IPS DF 6.9 (cell line): ENCODE measurements at places on chromosomes 2 and 18.

- H3K27ac ChIP-seq, result no peak overlapping the region
- H3K4me1 ChIP-seq, result no peaks in the 10 kb centered on the region
- H3K27me3 ChIP-seq, result no peaks in the 10 kb centered on the region
Observed at GRCh38 chr2:159961037-159961436, 101.4 kb downstream of the PLA2R1 start.

GRCh38 chr2:100580367-100581276, 17.8 kb downstream of the PDCL3 start:
- H3K27me3 ChIP-seq, result no peaks in the 10 kb centered on the region
- no peaks in the 10 kb centered on the region for H3K36me3 ChIP-seq
- H3K27ac ChIP-seq, result no peak overlapping the region
- H3K4me1 ChIP-seq, result no peaks in the 10 kb centered on the region

GRCh38 chr2:215831296-215831913, 181.9 kb downstream of the MREG start:
- H3K27ac ChIP-seq, result no peak overlapping the region
- H3K4me3 ChIP-seq, result no peak overlapping the region
- no peaks in the 10 kb centered on the region; the same call in 1 of the 2 replicates for H3K4me1 ChIP-seq
- DNase-seq, result no peak

DNA sequence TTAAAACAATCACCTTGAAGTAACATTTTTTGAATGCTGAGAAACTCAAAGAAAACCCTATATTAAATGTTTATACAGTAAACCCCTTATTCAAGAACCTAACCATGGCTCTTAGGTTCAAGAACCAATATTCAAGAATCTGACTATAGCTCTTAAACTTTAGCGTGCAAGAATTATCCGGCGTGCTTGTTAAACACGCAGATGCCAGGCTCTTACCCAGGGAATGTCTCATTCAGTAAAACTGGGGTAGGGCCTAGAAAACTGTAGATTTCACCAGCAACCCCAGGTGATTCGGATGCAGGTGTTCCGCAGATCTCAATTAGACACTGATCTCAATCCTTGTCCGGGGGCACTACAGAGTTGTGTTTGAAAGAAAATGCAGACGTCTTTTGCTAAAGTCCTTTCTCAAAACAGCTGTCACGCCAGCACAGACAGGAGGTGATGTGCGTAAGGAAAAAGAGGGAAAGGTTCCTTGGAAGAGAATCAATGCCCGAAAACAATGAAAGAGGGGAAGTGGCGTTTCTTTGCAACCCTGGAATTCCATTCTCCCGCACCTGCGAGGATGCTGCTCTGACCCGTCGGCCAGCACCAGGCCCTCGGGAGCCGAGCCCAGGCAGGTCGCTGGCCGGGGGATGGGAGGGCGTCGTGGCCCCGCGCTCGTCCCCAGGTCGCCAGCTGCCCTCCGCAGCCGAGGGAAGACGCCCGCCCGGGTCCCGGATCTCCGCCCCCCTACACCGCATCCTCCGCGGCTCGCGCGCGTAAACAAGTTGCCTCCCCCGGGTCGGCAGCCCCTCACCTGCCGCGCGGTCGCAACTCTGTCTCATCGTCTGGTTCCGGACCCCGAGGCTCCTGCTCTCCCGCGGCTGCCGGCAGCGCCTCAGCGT, 851 bp downstream of the EIF2AK3 start:
- DNase-seq, result no peak
- no peaks in the 10 kb centered on the region for H3K36me3 ChIP-seq
- H3K4me3 ChIP-seq, result peak overlapping the region; percentile 88
- no peaks in the 10 kb centered on the region for H3K27me3 ChIP-seq
- H3K4me1 ChIP-seq, result peaks cover 3% of the 10 kb centered on the region; the same call in 1 of the 2 replicates
- no peak overlapping the region for H3K27ac ChIP-seq

- H3K4me1 ChIP-seq, result no peaks in the 10 kb centered on the region
- DNase-seq, result no peak
- no peak overlapping the region for H3K27ac ChIP-seq
- no peaks in the 10 kb centered on the region for H3K27me3 ChIP-seq
- no peaks in the 10 kb centered on the region for H3K36me3 ChIP-seq
Observed at GRCh38 chr2:27150639-27151230, 1.9 kb downstream of the TCF23 start.

- H3K27me3 ChIP-seq, result no peaks in the 10 kb centered on the region
- DNase-seq, result no peak
- no peaks in the 10 kb centered on the region for H3K4me1 ChIP-seq
- H3K4me3 ChIP-seq, result no peak overlapping the region
- no peaks in the 10 kb centered on the region for H3K36me3 ChIP-seq
Observed at GRCh38 chr18:62438018-62438329, 84.9 kb upstream of the ZCCHC2 start.
